ENCODE measurements at places on chromosomes 7 and 10.

GRCh38 chr10:125296598-125296997 is 136.2 kb upstream of the CTBP2 start:
- no peak for DNase-seq

DNA sequence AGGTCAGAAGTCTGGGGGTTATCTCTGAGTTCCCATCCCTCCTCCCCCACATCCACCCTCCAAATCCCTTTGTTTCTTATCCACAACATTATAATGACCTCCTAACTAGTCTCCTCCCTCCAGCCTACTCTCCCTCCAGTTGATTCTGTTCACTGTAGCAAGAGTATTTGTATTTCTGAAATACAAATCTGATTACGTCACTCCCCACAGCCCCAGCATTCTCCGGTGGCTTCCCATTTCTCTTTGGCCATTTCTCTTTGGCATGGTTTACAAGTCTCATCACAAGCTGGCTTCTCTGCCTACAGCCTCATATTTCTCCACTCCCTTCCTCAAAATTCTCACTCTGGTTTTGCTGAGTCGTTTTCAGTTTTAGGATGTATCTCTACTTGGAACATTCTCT is 24.6 kb upstream of the MRPS33 start:
- peak; percentile 58 for DNase-seq

DNA sequence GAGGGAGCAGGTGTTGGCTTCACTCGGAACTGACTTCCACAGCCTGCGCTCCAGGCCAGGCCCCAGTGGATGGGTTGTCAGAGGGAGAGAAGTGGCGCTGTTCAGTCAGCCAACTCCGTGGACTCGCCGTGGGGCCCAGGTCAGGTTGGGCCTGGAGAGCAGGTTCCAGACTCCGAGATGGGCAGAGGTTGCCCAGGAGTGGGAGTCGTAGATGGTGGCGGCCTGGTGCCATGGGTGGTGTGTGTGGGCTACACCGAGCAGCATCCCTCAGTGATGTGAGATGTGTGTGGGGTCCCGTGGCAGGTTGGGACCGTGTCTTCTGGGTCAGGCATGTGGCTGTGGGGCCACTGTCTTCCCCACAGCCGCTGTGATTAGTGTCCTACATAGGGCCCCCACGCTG is 10.4 kb downstream of the ZNF316 start:
- DNase-seq, result no peak

- no peak for DNase-seq
These were observed 120.6 kb downstream of the SEM1 start for GRCh38 chr7:96589038-96589437.

DNA sequence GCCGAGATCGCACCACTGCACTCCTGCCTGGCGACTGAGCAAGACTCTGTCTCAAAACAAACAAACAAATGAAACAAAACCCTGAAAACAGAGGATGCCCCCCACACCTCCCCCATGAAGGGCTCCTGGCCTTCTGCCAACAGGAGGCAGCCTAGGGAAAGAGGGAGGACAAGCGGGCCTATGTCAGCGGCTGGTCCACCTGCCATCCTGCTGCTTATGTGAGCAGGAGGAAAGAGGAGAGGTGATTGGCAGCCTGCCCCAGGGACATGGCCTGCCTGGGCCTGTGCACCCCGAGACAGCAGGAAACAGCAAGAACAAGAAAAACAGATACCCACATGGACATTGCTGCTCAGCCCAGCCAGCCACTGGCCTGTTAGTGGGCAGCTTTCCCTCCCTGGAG is 9.1 kb upstream of the ZNF316 start:
- no peak for DNase-seq

GRCh38 chr7:27917119-27917518 is 177.2 kb downstream of the TAX1BP1 start:
- no peak for DNase-seq

- DNase-seq, result no peak
These were observed 141.3 kb upstream of the SP8 start for GRCh38 chr7:20927976-20928375.
